ENCODE measurements at places on chromosomes 5 and 9. TPM values are rescaled to one million over a fixed set of nuclear protein-coding genes. Genes with fewer than 3 reads are reported as not detected.

The TMEM252 gene
- not detected for total RNA-seq

The SPATA9 gene
- total RNA-seq: not detected

The RASA1 gene
- total RNA-seq: 37.8 TPM

The PCDHGB1 gene
- total RNA-seq: not detected

GRCh38 chr5:55451976-55452375 lies 82.8 kb downstream of the PLPP1 start:
- no peak for DNase-seq

The PDE8B gene
- total RNA-seq: not detected

DNA sequence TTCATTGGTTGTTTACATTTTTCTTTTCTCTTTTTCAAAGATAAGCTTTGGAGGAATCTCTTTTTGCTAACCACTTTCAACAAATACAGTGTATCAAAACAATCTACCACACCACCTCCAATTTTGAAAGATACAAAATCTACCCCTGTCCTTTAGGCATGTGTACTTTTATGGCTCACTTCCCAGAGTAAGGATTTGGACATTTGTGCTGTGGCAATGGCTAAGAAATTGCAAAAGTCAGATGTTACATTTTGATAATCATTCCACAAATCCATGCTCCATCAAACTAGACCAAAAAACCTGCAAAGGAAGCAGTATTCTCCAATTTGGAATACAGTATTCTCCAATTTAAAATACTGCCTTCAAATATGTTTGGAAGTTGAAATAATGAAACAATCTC lies 204.9 kb downstream of the MCTP1 start:
- DNase-seq: no peak

The NR5A1 gene
- total RNA-seq: not detected

The KCNMB1 gene
- total RNA-seq: 0.25 TPM

Data from CD4-positive, CD25-positive, alpha-beta regulatory T cell (primary cell).